ENCODE measurements at places on chromosomes 4 and X.

GRCh38 chr4:4859799-4860599 lies 534 bp downstream of the MSX1 start:
- no peak for DNase-seq

- DNase-seq: no peak
Measured at GRCh38 chrX:109614951-109615350, 10.0 kb downstream of the KCNE5 start.

DNA sequence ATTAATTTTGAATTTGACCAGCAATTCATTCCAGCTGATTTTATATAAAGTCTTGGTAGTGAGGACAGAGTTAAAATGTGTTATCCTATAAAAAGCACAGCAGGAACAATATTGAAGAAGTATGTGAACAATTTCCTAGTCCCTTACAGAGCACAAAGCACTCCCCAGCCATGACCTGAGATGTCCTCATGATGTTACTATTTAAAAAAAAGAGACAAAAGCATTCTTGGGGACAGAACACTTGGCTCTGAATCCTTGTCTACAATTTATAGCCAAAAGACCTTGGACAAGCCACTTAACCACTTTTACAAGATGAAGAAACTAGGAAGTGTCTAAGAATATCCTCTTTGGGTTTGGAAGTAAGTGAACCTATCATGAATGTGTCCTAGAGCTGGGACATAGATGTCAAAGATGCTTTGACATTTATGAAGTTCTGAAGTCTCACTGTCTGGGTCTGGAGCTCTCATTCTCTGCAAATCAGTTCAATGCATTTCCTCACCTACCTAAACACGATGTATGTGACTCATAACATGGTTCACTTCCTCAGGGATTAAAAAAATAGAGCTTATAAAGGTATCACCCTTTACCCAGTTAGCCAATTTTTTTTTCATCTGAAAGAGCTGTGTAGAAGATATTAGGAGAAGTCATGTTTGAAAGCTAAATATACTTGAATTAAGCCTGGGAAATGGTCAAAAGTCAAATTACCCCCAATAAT lies 61.4 kb downstream of the IGFBP7 start:
- DNase-seq: no peak

DNA sequence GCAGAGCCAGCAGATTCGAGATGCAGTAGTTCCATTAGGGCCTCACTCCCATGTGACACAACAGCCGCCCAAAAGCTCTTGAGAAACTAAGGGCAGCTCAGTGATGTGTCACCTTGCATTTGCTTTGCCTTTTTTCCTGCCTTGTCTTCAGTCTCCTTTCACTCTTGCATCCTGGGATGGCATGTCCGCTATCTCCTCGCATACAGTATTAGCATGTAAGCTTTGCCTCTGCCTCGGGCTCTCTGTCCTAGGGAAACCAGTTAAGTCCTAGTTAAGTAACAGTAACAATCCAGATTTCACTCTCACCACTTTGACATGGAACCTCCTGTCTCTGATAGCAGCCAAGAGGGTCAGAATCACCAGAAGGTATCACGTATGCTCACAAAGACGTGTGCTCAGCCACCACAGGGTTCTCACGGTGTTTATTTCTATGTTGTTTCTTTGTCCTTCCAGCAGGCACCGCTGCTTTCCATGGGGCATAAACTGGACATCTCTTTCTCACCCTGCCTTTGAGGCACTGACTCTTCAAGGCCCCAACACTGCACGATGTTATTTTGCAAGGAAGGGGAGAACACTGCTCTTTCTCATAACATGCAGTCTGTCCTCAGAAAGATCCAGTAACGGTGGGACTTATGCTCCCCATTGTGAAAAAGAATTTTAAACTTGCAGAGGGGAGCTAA lies 26.7 kb upstream of the SORBS2 start:
- no peak for DNase-seq

GRCh38 chr4:909821-910220 lies 22.3 kb downstream of the GAK start:
- no peak for DNase-seq
